ENCODE measurements at places on chromosomes 3 and 15.
A peak's percentile ranks its signal among the peaks of the same experiment; 100 is the strongest.

DNA sequence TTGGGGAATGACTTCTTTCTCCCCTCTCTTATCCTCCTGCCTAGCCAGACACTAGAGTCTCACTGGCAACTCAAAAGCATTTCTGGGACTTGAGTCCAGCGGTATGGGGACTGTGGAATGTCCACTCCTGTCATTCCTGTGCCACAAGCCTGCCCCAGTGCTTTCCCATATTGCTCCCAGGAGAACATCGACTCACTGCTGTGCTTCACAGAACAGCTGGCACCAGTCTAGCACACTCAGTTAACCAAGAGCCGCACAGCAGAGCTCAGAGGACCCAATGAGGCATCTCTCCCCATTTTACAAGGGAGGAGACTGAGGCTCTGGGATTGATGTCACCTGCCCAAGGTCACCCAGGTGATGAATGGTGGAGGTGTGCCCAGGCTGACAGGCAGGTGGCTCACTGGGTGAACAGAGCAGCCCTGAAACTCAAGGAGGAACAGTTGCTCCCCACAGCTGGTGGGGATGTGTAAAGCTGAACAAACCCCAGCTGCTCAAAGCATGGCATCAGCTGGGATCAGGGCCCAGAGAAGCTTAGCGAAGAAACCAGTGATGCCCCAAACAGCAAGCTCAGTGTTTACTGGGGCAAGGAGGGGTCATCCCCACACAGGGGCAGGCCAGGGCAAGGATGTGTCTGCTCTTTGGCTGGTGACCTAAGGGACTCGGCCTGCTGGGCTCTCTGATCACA is 35.4 kb upstream of the DUSP7 start:
- DNase-seq, result peak; percentile 17

DNA sequence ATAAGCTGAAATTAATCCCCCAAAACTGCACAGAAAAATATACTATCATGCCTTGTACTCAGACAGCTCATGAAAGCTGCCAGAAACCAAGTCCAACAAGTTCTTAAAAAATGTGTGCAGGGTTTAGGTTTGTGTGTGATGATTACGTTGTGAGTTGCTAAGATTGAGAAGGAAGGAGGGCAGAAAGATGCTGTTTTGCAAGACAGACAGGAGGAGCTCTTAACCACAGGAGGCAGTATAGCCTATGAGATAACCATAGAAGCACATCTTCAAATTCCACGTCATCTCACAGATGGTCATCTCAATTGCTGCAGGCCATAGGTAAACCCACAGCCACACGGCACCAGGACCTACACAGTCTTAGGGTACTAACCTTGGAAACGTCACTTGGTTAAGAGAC is 191.9 kb downstream of the STT3B start:
- DNase-seq, result no peak

DNA sequence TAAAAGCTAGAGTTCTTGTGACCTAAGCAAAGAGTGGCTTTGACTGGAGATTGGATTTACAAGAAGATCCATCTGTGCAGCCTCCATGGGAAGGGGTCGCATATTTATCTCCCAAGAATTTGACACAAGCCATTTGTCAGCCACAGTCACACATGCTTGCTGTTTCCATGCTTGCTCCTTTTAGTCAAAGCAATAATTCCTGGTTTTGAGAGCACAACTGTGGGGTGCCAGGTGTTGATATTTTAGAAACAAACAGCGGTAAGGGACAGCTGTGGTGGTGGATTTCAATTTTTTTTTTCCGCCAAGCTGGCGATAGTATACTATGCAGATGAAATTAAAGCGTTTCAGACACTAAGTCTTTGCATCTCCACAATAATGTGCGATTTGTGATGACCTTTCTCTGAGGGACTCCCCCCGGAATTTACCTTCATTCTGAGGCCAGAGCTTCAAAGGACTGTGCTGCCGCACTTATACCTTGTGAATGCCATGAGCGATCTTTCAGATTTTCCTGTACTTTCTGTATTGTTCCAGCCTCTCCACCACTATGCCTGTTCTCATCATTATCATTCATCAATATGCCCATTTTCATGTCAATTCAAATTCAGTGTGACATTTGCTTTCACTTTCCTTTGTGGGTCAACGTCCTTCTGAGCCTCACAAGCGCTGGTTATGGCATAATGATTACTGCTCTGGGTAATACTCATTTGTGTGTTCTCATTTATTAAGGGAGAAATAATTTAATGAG is 108.2 kb upstream of the KBTBD8 start:
- DNase-seq, result no peak

DNA sequence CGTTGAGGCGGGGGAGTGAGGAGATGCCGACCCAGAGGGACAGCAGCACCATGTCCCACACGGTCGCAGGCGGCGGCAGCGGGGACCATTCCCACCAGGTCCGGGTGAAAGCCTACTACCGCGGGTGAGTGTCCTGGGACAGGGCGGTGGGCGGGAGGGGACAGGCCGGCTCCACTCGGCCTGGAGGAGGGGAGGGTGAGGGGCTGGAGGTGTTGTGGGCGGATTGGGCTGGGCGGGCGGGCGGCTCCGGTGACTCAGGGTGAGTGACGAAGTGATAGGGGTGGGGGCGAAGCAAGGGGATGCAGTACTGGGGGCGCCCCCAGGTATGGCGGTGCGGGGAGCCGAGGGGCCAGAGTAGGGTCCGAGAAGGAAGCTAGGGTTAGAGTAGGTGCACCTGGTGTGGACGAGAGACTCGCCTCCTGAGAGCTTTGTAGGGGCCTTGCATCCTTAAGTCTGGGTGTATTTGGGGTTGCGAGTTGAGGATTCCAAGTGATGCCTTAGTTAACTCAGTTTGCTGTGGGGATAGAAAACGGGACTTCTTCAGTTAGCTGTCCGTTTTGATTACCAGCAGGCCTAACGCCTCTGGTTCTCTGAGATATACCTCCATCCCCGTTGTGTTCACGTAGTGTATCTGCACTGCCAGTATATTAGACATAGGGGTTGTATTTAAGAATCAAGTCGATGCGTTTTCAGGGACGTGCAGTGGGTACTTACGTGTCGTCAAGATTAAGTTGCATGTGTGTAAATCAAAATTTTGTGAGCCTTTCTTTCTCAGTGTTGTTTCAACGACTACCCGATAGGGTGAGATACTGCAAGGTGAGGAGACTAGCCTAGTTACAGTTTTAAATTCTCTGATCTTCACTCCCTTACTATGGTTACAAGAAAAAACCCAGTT is 670 bp downstream of the PRKCI start:
- peak; percentile 50 for DNase-seq

DNA sequence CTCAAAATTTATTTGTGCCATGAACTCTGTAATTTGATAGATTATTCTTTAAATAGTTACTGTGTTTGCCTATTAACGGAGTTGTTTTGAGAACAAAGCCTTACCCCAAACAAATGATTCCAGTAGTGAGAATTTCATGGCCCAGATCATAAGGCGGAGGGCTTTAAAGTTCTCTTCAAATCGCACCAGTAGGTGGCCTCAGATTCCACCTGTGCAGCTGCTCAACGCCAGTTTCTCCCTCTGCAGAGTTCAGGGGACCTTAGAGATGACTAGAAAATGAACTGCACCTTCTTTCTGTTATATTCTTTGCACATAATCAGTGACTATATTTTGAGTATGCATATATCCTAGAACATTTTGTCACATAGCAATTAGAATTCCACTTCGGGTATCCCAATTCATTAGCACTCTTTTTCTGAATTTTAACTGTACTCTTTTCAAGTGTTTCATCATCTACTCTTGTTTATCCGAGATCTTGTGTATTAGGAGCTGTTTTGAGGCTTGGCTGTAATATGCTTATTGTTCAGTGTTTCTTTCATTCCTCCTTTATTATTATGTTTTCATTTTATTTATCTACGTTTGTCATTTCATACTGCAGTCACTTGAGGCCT is 232.6 kb upstream of the CHRM5 start:
- DNase-seq, result peak; percentile 44
